WERI-Rb-1 (cell line): ENCODE measurements at places on chromosomes 11 and 22.

- DNase-seq = no peak
Observed at GRCh38 chr11:113634940-113635575, 71.0 kb downstream of the TMPRSS5 start.

- DNase-seq = no peak
Observed at GRCh38 chr11:119156496-119156895, 7.6 kb downstream of the ABCG4 start.

- DNase-seq = no peak
Observed at GRCh38 chr22:25002241-25002985, 49.9 kb downstream of the KIAA1671 start.

DNA sequence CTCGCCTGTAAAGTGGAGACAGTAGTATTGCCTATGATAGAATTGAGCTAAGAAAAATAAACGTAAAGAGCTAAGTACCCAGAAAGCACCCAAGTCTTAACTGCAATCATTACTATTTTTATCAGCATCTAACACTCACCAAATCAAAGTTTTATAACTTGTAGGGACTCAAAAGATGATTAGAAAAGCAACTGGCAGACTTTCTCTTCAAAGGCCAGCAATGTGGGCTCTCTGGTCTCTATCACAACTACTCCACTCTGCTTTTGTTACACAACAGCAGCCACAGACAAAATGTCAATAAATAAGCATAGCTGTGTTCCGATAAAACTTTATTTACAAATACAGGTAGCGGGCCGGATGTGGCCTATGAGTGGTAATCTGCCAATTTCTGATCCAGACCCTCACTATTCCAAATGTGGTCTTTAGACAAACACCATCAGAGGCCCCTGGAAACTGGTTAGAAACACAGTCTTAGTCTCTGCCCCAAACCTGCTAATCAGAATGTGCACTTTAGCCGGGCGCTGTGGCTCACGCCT, 8.2 kb downstream of the TPST2 start:
- no peak for DNase-seq
